ENCODE measurements at places on chromosomes 3 and 15.

GRCh38 chr3:59820352-59820934 is 770.6 kb upstream of the CFAP20DC start:
- no peak for DNase-seq

- no peak for DNase-seq
Measured at GRCh38 chr15:36039996-36040572, 494.1 kb upstream of the DPH6 start.

DNA sequence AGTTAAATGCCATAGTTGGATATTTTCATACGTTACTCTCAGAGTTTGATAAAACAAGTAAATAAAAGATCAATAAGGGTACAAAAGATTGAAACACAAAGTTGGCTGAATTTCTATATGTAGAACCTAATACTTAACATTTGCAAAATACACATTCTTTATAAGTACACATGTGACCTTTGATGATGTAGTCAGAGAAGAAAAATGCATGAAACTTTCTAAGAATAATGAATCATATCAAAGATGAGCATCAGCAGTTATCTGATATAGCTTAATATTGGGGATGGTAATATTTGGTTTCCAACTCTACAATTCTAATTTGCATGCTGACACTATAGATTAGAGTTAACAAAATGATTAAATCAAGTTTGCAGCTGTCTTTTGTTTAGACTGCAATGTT is 188.0 kb upstream of the TGFBR2 start:
- DNase-seq: no peak

- DNase-seq: no peak
Measured at GRCh38 chr3:8550611-8551010, 49.0 kb downstream of the LMCD1 start.

- no peak for DNase-seq
Measured at GRCh38 chr3:192933779-192934460, 16.3 kb upstream of the MB21D2 start.

GRCh38 chr3:19070325-19070724 is 78.0 kb upstream of the KCNH8 start:
- DNase-seq: no peak

DNA sequence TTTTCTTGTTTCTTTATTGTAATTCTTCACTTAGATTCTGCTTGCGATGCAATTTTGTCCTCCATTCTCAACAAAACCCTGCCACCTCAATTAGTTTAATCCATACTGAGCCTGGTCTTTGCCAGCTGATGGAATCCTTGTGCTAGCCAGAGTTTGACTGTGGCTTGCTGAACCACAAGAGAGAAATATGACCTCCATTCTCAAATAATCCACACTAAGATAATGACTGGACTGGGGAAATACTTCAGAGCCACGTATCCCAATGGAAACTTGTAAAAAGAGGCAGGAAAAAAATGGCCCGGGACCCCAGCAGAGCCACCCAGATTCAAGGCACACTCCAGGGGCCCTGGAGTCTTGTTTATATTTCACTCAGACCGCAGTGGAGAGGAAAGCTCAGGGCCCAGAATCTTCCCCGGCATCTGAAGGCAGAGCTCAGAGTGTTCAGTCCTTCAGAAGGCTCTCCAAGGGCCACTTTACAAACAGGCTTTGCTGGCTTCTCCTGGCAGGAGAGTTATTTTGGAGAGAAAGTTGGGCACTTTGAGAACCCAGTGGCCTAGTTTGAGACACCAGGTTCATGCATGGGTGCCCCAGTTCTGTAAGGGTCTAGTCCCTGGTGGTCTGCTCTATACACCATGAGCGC is 62.7 kb downstream of the SSUH2 start:
- DNase-seq: no peak

GRCh38 chr15:48547286-48547685 is 98.2 kb downstream of the FBN1 start:
- no peak for DNase-seq

- DNase-seq: no peak
Measured at GRCh38 chr3:143328451-143328850, 208.9 kb downstream of the CHST2 start.

GRCh38 chr3:169999433-169999832 is 32.8 kb downstream of the SEC62 start:
- no peak for DNase-seq

GRCh38 chr3:32450992-32451659 is 51.5 kb downstream of the CMTM6 start:
- no peak for DNase-seq

GRCh38 chr15:83970295-83970890 is 265.2 kb upstream of the GOLGA6L4 start:
- DNase-seq: no peak

- no peak for DNase-seq
Measured at GRCh38 chr3:76245073-76245472, 459.7 kb upstream of the ZNF717 start.

DNA sequence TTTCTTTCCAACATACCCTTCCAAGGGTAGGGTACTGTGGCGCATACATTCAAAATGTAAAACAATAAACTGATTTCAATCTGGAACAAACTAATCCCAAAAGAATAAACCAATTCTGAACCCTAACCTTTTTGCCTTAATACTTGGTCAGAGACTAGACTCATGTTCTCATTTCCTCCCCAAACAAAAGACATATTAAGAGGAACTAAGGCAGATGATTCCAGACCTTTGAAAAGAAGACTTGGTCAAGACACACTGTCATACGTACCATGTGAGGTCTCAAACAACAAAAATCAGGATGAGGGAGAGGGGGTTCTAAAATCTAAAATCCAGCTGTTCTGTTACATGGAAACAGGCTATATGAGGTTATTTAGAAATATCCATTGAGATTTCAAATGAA is 102.1 kb downstream of the RFTN1 start:
- no peak for DNase-seq

DNA sequence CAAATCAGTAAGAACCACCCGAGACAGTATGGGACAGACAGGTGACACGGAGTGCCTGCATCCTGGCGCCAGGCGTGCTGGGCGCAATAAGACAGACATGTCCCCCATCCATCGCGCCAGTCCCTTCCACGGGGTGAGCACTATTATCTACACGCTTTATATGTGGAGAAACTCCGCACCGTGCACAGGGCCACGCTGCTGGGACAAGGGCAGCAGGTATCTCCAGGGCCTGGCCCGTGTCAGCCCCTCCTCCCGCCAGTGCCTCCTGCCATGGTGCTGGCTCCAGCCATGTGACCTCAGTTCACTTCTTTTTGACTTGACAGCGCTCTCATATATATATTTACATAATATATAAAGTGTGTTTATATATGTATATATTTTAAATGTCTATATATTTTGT is 42.6 kb downstream of the TNK2 start:
- DNase-seq: no peak

DNA sequence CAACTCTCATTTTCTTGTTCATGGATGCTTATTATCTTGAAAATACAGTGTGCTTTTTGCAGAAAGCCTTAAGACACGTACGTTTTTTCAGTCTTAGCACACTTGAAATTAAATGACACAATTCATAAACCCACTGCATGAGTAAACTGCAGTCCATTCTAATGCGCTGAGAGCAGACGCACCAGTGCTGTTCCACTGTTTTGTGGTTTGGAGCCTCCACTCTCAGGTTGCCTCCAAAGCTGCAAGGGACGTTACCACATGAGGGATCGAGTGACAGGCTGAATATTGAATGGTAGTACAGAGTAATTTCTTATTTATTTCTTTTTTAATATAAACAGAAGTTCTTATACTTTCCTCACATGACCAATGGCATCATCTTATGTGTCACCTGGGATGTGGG is 12.3 kb downstream of the IQCH start:
- DNase-seq: no peak

DNA sequence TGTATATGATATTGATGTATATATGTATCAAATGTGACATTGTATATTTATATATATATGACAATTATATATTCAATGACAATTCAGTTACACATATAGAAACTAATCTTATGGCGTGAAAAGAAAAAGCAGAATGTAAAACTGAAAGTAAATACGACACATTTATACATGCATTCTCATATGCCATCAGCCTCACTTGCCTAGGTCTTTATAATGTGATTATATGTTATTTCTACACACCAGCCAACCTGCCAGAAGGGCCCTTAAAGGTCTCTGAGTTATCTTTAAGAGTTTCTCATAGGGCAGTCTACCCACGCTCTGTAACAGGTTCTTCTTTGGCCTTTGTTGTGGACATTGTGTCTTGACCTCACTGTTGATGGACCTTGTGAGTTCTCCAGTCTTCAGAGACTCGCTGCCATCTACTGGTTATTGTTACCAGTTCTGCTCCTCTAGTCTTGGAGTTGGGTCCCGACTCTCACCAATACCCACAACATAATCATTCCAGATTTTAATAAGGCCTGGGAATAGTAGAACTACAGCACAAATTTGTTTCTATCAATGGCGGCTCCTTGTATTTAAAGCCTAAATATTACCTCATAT is 371.5 kb upstream of the GOLIM4 start:
- DNase-seq: no peak

- no peak for DNase-seq
Measured at GRCh38 chr15:61011576-61012336, 217.3 kb downstream of the RORA start.

DNA sequence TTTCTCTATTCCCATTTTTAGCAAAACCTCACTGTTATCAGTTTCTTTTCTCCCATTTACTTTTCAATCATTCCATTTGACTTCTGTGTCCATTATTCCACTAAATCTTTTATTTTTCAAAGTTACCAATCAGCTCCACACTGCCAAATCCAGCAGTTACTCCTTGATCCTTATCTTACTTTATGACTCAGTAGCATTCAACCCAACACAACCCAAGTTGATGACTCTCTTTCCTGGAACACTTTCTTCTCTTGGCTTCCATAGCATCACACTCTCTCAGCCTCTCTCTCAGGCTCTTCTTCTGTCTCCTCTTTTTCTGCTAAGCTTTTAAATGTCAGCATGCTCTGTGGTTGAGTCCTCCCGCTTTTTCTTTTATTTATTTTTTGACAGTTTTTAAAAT is 36.3 kb downstream of the RASGRP1 start:
- DNase-seq: no peak

GRCh38 chr3:111797171-111797615 is 61.9 kb upstream of the PHLDB2 start:
- DNase-seq: no peak

DNA sequence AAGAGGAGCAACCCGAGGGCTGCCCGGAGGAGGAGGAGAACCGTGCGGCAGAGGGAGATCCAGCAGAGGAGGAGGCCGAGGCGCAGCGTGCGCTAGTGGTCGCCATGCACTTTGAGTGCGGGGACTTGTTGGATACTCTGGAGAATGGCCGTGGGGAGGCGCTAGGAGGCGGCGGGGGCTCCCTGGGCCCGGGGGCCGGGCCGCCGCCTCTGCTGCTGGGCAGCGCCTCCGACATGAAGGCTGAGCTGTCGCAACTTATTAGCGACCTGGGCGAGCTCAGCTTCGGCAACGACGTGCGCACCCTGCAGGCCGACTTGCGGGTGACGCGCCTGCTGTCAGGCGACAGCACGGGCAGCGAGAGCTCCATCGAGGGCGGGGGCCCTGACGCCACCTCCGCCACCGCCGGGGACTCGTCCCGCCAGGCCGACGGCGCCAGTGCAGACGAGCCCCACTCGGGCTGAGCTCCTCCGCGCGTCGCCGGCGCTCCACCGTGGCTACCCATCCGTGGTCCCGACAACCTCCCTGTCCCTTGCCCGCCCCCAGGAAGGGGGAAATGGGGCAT is 2.0 kb downstream of the FAM43A start:
- peak; percentile 61 for DNase-seq

- DNase-seq: no peak
Measured at GRCh38 chr3:87236093-87236492, 9.0 kb downstream of the CHMP2B start.

DNA sequence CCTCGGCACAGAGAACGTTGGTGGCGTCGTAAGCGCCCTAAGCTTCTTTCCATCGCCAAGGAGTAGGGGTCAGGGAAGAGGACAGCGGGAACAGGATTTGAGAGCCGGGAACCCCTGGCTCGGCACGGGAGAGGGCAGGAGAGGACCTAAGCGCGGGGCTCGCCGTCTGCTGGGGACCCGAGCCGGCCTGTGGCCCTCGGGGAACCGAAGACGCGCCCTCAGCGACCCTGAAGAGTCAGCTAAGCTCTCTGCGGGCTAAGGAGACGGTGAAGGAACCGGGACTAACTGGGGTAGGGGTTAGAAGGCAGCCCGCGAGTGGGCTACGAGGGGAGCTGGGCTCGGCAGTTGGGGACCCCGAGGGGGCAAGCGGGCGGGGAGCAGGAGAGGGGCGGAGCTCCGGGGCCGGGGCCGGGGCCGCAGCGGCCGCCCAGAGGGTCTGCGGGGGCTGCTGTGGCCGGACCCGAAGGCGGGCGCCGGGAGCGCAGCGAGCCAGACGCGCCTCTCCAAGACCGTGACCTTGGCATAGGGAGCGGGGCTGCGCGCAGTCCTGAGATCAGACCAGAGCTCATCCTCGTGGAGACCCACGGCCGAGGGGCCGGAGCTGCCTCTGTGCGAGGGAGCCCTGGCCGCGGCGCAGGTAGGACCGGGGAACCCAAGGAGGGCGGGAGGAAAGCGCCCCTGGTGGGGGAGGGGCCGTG is 574 bp downstream of the CASR start:
- DNase-seq: peak; percentile 15

DNA sequence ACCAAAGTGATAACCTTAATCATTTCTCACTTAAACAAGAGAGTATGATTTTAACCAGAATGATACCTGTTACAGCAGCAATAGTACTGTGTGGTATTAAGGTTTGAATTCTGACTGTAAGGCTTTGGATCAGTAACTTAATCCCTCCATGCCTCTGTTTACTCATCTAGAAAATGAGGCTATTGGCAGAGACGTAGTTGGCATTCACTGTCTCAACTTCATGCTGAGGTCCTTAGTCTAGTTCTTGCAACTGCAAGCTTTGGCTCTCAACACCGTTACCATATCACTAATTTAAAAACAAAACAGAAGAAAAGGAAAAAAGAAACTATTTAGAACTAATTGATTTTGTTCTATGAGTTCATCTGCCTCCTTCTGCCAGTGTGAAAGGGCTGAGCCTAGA is 875.4 kb downstream of the MCTP2 start:
- no peak for DNase-seq

- no peak for DNase-seq
Measured at GRCh38 chr3:124859025-124859424, 28.1 kb downstream of the ITGB5 start.

DNA sequence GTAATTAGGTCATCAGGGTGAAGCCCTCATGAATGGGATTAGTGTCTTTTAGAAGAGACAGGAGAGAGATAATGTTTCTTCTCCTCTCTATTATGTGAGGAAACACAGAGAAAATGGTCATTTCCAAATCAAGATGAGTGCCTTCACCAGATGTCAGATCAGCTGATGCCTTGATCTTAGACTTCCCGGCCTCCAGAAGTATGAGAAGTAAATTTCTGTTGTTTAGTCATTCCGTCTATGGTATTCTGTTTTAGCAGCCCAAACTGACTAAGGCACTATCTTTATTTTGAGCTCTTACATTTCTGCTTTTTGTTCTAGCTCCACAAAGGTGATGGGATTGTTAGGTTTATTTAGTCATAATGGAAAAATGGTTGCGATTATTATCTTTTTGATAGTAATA is 273.2 kb upstream of the GADL1 start:
- no peak for DNase-seq

- no peak for DNase-seq
Measured at GRCh38 chr15:51405693-51406523, 64.5 kb downstream of the GLDN start.

GRCh38 chr15:77033417-77033728 is 37.5 kb downstream of the TSPAN3 start:
- DNase-seq: no peak

GRCh38 chr3:143633816-143634215 is 214.5 kb downstream of the SLC9A9 start:
- DNase-seq: no peak
